WTC11 (cell line): ENCODE measurements at places on chromosomes 2 and 18. TPM values are rescaled to one million over a fixed set of nuclear protein-coding genes. Genes with fewer than 3 reads are reported as not detected.

- no peak for DNase-seq
Measured at GRCh38 chr18:21509062-21509461, 91.4 kb downstream of the ESCO1 start.

- DNase-seq: no peak
Measured at GRCh38 chr2:12965540-12966269, 249.0 kb downstream of the TRIB2 start.

GRCh38 chr2:172095905-172096625 is 6.6 kb downstream of the DLX2 start:
- no peak for DNase-seq

GRCh38 chr18:65568866-65569265 is 181.9 kb upstream of the CDH7 start:
- DNase-seq: no peak

GRCh38 chr2:157849591-157849990 is 26.5 kb downstream of the ACVR1 start:
- no peak for DNase-seq

DNA sequence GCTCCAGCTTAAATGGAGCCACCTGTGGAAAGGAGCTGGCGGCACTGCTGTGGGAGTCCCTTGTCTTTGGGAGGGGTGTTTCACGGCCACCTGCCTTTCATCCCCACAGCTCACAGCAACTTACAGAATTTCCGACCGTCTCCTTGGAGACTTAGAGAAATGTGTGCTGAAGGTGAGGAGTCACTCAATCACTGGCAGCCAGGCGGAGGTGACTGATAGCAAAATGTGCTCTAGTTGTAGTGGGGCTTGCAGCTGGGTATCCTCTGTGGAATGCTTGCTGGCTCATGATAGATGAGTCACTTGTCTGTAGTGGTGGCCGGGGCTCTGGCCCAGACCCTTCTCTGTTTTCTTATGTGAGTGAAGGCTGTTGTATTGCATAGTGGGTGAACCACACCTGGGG is 110.7 kb downstream of the SH3RF3 start:
- no peak for DNase-seq

GRCh38 chr2:43228321-43228751 is 1.9 kb upstream of the ZFP36L2 start:
- DNase-seq: no peak

DNA sequence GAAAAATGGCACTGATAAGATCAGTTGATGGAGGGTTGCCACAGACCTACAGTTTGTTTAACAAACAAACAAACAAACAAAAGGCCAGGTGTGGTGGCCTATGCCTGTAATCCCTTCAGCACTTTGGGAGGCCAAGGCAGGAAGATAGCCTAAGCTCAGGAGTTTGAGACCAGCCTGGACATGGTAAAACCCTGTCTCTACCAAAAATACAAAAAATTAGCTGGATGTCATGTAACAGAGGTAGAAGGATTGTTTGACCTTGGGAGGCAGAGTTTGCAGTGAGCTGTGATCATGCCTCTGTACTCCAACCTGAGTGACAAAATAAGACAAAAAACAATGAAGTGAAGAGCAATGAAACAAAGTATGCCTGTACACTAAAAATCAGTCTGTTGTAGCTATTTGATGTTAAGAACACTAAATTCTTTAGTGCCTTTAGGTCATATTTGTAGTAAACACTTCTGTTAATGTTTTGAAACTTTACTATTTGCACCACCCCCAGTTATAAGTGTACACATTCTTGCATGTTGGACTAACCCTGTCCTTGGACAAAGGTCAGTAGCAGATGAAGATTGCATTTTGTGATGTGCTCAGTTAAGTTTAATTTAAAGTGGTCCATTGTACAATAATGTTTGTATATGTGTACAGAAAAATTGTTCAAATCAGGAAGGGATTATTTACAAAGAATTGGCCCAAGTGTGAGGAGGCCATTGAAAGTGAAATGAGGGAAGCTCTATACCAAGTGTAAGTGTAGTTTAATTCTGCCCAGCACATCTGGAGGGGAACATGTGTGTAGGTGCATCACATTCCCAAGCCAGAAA is 73.9 kb downstream of the KYNU start:
- DNase-seq: no peak

DNA sequence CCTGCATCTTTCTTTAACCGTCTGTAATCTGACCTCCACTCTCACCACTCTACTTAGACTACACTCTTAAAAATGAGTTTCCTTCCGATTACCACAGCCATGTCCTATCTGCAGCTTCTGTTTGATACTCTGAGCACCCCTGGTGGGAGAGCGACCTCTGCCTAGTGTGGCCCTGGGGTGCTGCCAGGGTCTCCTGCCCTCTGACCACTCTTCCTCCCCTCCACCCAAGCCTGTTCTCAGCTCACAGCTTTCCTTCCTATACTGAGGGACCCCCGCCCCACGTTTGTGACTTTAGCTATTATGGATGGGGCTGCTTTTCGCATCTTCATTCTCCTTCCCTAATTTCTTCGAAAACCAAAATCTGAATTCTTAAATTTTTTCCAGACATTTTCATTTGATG is 132.7 kb downstream of the KCTD1 start:
- no peak for DNase-seq

GRCh38 chr18:13621886-13622619 is 104.3 kb downstream of the FAM210A start:
- DNase-seq: no peak

GRCh38 chr2:31945572-31945935 is 65.3 kb downstream of the MEMO1 start:
- DNase-seq: no peak

GRCh38 chr2:217330647-217331046 is 470.8 kb upstream of the TNP1 start:
- no peak for DNase-seq

Gene TDRD15
- not detected in 3 replicates for total RNA-seq

Gene REG3G
- total RNA-seq: 0.20 to 0.39 TPM (median 0.30 TPM) in 3 replicates

Gene PSD4
- total RNA-seq: 1.5 to 2.7 TPM (median 2.3 TPM) in 3 replicates

Gene SEMA4F
- total RNA-seq: 5.7 to 7.4 TPM (median 6.3 TPM) in 3 replicates

Gene LYPD6
- total RNA-seq: 4.8 to 5.1 TPM (median 5.0 TPM) in 3 replicates
